ENCODE measurements at places on chromosomes 4 and X.

DNA sequence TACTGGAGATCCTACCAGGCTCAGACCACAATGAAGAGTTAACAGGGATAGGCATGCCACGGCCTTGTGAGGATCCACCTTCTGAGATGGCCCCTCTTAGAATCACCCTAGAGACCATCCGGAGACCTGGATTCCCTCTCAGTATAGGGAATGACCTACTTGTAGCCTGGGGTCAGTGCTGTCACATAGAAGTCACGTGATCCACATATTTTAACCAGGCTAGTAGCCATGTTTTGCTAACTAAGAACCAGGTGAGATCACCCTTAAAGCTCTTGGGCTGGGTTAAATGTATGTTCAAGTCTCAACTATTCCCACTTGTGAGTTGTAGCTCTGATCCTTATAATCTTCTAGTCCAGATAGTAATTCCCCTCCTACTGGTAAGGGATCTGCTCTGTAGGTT, 215.4 kb downstream of the CCNG2 start:
- DNase-seq: no peak

- no peak for DNase-seq
Observed at GRCh38 chr4:168629566-168629965, 132.7 kb downstream of the PALLD start.

DNA sequence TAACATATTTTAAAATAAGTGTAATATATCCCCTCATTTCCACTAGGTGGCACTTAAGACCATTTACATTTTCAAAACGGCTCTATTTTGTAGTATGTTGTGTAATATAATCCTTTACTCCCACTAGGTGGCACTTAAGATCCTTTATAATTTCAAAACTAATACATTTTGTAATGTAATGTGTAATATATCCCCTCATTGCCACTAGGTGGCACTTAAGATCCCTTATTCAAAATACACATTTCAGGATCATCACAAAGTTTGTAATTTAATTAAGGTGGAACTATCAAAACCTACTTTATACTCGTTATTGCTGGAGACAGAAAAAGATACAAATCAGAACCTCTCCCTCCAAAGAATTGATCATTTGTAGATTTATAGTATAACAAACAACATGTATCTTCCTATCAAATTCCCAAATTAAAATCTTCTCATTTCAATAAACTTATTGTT, 132.5 kb downstream of the ARHGAP6 start:
- DNase-seq: peak; percentile 8

DNA sequence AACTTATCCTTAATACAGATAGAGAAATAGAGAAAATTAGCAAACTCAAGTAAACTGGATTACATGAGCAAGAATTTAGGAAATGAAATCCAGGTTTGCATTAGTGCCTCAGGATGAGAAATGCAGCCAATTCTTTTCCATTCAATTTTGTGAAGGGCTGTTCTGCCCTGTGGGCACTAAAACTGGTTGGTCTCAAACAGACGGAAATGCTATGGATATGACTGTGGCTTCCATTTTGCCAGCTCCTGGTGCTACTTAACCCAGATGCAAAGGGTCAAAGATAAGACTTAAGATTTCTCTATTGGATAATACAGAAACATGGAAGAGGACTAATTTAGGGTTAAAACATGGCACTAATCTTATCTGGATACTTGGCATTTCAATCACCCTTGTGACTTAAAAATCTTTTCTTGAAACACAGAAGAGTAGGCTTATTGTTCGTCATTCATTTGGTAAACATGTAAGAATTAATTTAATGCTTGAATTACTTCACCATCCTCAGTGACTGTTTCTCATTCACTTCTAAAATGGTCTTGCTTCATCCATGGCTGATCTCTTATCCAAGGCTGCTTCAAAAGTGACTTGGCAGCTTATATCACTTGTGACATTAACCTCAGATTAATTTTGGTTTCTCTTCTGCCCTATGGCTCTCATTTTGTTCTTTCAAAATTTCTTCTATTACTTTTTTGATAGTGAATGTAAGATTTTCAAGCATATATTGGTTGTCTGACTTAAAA, 1008.7 kb downstream of the GLUD2 start:
- no peak for DNase-seq

GRCh38 chr4:59060895-59061294, 1950.7 kb upstream of the IGFBP7 start:
- no peak for DNase-seq

- DNase-seq: no peak
Observed at GRCh38 chr4:44017422-44017739, 431.2 kb downstream of the KCTD8 start.

DNA sequence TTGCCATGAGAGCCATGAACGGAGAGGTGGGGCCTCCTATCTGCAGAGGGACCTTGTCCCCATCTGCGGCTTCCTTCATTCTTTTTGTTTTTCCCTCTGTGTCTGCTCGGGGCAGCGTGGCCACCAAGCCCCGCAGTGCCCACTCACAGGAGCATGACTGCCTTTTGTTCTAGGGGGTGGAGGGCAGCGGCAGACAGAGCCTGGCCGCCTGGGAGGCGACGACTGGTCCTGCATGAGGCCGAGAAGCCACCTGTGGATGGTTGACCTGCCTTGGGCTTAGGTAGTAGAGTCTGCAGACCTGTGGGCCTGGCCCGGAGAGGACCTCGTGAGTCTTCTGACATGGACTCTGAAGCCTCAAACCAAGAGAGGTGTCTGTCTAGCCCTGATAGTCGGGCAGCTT, 1.4 kb downstream of the RBM3 start:
- DNase-seq: no peak

- no peak for DNase-seq
Observed at GRCh38 chr4:138925495-138925894, 90.1 kb upstream of the NOCT start.

DNA sequence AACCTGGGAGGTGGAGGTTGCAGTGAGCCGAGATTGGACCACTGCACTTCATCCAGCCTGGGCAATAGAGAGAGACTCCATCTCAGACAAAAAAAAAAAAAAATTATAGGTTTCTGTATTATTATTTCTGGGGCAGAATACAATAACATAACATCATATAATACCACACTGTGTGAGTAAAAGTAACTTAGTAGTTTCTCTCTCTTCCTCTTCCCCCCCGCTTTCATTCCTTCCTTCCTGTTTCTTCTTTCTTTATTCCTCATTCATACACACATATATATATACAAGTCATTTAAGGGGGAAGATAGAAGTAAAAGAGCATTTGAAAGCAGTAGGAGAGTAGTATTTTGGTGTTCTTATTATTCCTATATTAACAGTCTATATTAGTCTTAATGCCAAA, 55.9 kb upstream of the FHDC1 start:
- DNase-seq: no peak

GRCh38 chrX:39481621-39482020, 616.1 kb downstream of the BCOR start:
- no peak for DNase-seq

GRCh38 chr4:189804894-189805293, 135.8 kb upstream of the FRG1 start:
- no peak for DNase-seq

DNA sequence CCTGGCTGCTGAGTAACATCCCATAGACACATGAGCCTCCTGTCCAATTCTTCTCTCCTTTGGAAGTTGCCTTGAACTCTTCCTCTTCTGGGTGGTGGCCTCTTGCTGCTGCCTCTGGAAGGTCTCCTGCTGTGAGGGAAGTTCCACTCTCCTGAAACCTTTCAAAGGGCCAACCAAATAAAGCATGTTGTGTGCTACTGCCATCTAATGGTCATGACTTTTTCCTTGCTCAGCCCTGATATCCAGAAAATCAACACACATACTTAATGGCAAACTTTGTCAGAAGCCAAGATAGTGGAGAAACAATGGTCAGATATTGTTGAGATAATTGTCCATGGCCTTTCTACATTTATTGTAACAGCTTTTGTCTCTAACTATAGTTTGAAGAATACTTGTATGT, 19.1 kb upstream of the ZXDA start:
- no peak for DNase-seq

DNA sequence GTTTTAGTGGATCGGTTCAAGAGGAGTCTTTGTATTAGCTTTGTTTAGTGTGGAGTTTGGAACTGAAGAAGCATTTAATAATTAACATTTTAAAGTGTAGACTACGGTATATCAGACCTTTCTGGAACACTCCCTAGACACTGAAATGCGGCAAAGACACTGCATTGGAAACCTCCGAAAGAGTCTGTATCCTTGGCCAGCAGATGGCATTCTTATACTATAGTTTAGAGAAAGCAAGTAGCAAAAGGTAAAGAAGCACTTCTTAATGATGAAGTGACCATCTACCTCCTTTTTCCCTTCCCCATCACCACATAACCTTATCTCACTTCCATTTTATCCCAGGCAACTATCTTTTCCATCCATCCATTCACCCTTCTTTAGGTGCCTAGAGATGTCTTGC, 7.6 kb downstream of the FABP2 start:
- peak; percentile 62 for DNase-seq

DNA sequence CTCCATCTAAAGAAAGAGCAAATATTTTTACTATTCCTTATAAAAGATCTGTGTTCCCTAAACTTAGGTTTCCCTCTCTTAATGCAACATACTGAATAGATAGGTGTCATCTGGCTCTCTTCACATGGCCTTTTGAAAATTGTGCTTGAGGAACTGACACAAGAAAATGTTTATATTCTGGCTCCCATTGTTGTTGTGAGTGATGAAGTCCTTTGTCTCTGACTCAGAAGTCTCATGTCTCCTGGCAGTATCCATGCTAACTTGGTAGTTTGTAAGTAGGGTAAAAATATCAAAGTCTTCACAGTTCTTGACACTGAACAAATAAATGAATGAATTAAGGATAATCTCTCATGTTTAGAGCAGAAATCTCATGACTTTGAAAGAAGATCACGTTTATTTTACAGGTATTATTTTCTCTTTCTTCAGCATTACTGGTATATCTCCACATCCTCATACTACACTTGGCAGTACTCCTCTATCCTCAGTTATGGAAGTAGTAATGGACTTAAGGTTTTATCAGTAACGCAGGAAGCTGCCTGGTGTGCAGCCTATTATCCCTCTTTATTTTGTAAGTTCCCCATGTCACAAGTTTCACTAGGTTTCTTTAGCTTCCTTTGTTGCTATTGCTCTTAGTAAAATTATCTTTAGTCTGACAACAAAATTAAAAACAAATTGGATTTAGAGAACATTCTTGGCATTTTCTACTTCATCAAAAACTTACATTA, 14.2 kb upstream of the PABPC4L start:
- DNase-seq: no peak

Data from activated CD4-positive, alpha-beta T cell treated with anti-CD3 and anti-CD28 coated beads, Interleukin-2, amount 10 ng/mL, durations not matched to agents 7 days and 5 days (primary cell).